ENCODE measurements at places on chromosomes 2 and 18.

DNA sequence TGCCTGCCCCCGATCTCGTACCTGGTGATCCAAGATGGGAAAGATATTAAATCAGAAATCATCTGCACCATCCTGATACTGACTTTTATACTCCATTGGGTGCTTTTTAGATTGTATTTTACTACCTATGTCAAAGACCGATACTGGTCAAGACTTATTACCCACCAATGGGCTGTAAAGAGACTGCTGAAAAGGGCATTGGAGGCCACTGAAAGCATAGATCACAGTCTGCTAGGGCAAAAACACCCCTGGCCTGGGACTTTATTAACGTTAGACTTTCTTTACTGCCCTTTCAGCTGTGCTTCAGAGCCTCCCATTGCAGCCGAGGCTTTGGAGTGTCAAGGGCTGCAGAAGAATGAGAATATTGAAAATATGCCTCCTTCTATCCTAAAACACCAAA lies 472.8 kb upstream of the DDX18 start:
- DNase-seq: no peak

DNA sequence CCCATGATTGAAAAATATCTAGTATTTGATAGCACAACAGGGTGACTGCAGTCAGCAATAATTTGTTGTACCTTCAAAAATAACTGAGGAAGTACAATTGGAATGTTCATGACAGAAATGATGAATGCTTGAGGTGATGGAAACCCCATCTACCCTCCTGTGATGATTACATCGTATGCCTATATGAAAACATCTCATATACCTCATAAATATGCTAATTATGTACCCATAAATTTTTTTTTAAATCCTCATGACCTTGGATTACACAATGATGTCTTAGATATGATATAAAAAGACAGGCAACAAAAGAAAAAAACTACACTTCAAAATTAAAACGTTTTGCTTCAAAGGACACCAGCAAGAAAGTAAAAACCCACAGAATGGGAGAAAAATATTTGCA lies 1.4 kb upstream of the POLR1B start:
- no peak for DNase-seq

GRCh38 chr2:217076058-217076435 lies 216.2 kb upstream of the TNP1 start:
- DNase-seq: no peak

DNA sequence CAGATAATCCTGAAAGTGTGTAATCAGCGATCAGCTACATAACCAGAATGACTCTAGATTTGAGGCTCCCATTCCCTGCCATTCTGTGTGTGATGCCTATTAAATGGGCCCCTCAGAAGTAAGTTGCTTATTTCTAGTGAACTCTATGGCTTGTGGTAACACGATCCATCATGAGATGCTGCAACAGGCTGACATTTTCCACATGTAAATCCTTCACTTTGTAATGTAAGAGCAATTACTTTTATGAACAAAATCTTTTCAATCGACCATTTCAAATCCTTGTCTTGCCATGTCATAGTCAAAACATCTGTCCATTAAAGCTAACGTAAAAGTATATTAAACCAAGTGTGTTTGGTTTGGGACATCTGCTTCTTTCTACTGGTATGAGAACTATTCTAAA lies 175.9 kb upstream of the ETAA1 start:
- no peak for DNase-seq

GRCh38 chr2:43563679-43564078 lies 32.2 kb downstream of the THADA start:
- DNase-seq: no peak

DNA sequence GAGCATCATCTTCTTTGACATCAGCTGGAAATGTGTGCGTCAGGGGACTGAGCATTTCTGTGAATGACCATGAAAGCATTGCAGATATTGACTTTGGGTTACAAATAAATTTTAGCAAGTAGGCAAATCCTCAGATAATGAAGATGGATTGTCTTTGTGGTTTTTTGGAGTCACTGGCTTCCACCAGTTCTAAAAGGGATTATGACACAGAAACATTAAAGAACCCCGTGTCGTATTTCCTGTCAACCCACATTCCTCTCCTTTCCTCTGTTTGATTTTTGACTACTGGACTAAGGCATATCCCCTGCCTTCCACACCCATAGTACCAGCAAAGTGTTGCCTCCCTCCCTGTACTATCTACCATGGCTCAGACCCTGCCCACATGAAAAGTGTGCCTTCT lies 268.1 kb downstream of the MYO3B start:
- no peak for DNase-seq

DNA sequence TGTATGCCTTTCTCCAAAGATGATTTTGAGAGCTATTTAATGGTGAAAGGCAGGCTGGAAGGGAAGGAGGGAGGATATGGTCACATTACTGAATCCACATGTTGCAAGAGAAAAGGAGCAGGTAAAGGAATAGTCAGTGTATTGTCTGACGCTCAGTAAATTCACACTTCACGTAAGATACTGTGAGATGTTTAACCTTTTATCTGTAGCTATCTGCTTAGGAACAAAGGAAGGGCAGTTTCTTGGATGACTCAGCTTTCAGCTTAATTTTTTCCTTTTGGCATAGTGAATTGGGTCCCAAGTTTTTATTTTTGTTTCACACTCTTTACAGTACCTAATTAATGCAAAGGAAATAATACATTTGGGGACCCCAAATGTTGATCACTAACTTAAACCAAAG lies 96.2 kb downstream of the PMS1 start:
- DNase-seq: no peak

GRCh38 chr2:217717646-217718045 lies 285.1 kb downstream of the TNS1 start:
- DNase-seq: no peak

- DNase-seq: no peak
These were observed 56.9 kb downstream of the MFSD6 start for GRCh38 chr2:190465060-190465459.

- DNase-seq: no peak
These were observed 678.4 kb upstream of the VRK2 start for GRCh38 chr2:57368190-57368589.

GRCh38 chr2:152198499-152198898 lies 22.9 kb upstream of the STAM2 start:
- DNase-seq: no peak

DNA sequence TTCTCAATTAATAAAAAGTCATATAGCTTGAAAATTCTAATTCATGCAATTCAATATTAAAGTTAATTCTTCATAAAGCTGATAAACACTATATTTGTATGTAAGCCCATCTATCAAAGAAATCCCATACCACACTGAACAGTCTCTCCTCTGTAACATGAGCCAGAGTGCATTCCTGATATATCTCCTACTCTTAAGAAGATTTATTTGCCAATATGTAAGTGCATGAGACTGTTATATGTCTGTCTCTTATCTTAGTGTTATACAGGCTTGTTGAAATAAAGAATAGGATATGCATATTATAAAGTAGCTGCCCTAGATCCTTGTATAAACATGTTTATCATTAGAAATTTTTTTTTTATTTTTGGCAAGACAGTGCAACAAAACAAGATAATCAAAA lies 40.4 kb upstream of the TTC32 start:
- no peak for DNase-seq

DNA sequence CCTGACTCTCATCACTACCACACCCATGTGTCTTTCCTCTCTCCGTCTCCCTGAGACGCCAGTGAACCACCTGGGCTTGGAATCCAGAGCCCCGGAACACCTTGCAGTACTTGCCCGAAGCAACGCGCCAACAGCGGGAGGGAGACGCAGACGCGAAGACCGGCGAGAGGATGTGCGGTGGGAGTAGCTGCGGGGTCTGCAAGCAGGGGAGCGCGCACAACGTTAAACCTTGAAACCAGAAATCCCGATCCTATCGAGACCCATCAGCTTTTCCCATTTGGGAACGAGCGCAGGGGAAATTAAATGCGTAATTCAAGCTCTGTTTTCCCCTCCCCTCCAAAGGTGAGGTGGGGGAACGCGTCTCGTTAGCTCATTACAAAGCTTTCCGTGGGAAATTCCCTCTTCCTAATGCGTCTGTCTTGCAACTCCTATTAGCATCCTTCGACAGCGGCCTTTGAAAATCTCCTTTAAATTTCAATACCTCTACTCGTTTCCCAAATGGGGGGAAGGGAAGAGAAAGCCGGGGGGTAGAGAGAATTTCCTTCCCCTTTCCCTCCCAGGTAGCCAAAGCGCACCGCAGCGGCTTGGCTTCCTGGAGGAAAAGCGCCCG lies 421 bp upstream of the CNTNAP5 start:
- no peak for DNase-seq

GRCh38 chr2:122681626-122682025 lies 926.2 kb downstream of the TSN start:
- no peak for DNase-seq

- no peak for DNase-seq
These were observed 72.4 kb downstream of the ID2 start for GRCh38 chr2:8754106-8754776.

- DNase-seq: no peak
These were observed 236.8 kb downstream of the CLIP4 start for GRCh38 chr2:29351916-29352591.

- no peak for DNase-seq
These were observed 167.1 kb upstream of the FOSL2 start for GRCh38 chr2:28225473-28226080.

DNA sequence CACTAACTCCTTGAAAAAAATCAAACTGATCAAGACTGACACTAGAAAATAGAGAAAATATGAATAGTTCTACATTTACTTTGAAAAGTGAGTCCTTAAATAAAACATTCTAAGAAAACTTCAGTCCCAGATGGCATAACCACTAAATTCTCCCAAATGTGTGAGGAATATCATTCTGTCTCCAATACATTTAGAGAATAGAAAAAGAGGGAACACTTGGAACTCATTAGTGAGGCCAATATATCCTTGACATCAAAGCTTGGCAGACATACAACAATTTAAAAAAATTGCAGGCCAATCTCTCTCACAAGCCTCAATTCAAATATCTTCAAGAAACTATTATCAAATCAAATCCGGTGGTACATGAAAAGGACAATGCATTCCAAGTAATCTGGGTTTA lies 79.3 kb upstream of the TMEM247 start:
- no peak for DNase-seq

- DNase-seq: no peak
These were observed 89.2 kb upstream of the LRATD1 start for GRCh38 chr2:14543284-14543683.

GRCh38 chr2:226548732-226549131 lies 250.9 kb downstream of the IRS1 start:
- DNase-seq: no peak
